ENCODE measurements at places on chromosomes 12 and 14.

GRCh38 chr12:46174919-46175318, 93.9 kb downstream of the SLC38A1 start:
- DNase-seq, result no peak

DNA sequence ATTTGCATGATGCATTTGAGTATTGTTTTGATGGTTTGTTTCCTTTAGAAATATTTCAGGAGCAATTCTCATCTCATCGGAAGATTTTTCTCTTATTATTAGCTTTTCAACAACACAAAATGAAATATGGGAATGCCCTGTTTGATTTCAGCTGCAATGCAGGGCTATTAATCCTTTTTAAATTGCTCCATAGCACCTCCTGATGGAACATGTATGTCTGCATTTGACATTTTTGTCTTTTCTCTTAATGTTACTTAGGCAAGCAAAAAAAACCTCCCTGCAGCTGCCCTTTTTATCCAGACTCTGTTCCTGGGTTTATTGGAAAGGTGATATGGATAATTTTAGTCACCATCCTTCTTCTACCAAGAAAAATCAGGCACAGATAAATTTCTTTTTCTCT, 895.8 kb downstream of the RPS29 start:
- no peak for DNase-seq

GRCh38 chr12:50505675-50506530, 1.1 kb downstream of the DIP2B start:
- no peak for DNase-seq

DNA sequence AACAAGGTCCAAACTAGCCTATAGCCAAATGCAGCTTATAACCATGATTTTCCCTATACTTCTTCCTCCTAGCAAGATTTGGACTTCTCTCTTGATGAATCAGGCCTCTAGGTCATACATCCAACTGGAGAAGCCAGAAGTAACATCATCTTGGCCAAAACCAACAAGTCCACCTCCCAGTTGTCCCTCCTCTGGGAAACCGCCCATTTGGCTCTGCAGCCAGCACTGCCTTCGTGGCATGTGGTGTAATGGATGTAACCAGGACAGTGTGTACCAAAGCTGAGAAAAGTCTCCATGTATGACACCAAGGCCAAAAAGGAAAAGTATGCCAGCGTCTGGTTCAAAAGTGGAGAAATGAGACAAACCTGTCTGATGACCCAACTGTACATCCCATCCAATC, 59.3 kb upstream of the VASH1 start:
- DNase-seq, result no peak

DNA sequence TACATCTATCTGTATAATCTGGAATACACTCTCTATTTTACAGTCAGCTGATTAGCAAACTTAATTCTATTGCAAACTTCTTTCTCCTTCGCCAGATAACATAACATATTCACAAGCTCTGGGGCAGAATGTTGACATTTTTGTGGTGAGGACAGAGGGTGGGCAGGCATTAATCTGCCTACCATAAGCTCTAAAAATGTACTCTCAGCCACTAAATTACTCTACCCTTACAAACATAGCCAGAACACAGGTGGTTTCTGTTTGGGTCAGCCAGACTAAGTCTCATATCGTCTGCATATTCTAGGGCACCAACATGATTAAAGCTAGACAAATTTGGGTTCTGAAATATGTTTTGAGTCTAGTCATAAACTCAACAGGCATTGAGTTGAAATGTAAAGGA, 90.1 kb downstream of the SLC6A15 start:
- DNase-seq, result no peak

- DNase-seq, result no peak
Observed at GRCh38 chr12:126369487-126370463, 1304.5 kb downstream of the AACS start.

GRCh38 chr12:129540249-129540648, 363.6 kb downstream of the TMEM132D start:
- DNase-seq, result no peak

DNA sequence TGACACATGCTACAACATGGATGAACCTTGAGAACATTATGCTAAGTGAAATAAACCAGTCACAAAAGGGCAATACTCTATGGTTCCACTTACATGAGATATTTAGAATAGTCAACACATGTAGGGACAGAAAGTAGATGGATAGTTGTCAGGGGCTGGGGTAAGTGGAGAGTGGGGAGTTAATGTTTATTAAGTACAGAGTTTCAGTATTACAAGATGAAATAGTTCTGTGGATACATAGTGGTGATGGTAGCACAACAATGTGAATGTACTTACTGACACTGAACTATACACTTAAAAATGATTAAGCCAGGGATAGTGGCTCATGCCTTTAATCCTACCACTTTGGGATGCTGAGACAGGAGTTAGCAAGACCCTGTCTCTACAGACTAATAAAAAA, 8.7 kb downstream of the NUP107 start:
- DNase-seq, result no peak

DNA sequence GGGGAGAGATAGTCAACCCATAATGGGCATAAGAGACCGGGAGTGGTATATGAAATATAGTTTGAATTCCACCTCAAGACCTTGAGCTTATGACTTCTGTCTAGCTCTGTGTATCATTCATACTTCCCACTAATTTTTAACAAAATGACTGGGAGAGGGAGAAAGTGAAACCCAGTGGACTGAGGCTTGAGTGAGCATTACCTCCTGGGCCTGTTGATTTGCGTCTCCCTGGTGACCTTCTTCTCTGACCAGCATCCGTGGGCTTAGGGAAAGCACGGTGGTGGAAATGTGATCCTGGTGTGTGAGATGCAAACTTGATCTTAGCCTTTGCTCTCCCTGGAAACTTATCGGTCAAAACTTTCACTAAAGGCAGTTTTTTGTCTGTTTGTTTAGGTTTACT, 207.9 kb upstream of the BCL2L14 start:
- DNase-seq, result no peak

DNA sequence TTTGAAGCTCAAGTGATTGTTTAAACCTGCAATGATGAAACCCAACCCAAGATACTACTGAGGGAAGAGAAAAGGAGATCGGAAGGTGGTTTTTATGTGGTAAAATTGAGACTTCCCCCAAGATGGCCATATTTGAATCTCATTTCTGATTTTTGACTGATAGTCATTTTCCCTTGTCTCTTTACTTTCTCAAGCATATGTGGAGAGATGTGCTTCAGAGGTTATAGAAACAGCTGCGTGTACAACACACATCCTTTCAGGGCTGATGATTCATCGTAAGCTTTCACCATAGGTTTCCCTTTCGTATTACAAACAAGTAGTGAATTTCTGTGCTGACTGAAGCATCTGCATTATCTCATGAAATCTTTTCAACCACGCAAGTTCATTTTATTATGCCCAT, 276.2 kb downstream of the EMP1 start:
- DNase-seq, result no peak

GRCh38 chr12:93137656-93138612, 208.8 kb upstream of the EEA1 start:
- DNase-seq, result no peak

DNA sequence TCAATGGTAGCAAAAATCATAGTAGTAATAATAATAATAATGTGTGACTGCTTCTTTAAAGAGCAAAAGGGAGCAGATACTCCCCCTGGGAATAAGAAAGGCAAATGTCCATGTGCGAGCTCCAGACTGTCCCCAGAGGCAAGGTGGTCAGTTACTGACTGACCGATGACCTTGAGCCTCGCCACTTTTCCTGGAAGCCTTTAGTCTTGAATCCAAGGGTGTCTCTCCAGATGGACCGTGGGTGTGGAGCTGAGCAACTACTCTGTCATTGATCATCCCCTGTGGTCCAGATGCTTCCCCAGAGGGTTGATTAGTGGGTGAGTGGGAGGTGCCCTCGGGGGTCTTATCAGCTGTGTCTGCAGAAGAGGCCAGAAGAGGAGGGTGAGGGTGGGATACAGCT, 418.5 kb upstream of the TBX3 start:
- DNase-seq, result no peak

DNA sequence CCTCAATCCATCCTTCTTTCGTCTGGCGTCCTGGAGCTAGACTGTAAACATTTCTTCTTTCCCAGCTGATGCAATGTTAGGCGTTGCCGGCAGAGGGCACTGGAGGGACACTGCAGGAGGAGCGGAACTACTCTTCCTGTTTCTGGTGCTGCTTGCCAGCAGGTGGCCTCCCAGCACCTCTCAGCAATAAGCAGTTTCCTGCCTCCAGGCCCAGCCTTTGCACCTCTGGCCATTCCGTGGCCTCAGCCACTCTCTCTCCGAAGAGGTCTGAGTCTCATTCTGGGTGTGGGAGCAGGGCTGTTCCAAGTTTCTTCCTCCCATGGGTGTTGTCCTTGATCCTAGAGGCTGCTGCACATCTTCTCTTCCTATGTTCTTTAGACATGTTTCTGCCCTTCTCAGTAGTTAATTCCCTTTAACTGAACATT, 7.5 kb upstream of the ASPG start:
- peak; percentile 70 for DNase-seq

DNA sequence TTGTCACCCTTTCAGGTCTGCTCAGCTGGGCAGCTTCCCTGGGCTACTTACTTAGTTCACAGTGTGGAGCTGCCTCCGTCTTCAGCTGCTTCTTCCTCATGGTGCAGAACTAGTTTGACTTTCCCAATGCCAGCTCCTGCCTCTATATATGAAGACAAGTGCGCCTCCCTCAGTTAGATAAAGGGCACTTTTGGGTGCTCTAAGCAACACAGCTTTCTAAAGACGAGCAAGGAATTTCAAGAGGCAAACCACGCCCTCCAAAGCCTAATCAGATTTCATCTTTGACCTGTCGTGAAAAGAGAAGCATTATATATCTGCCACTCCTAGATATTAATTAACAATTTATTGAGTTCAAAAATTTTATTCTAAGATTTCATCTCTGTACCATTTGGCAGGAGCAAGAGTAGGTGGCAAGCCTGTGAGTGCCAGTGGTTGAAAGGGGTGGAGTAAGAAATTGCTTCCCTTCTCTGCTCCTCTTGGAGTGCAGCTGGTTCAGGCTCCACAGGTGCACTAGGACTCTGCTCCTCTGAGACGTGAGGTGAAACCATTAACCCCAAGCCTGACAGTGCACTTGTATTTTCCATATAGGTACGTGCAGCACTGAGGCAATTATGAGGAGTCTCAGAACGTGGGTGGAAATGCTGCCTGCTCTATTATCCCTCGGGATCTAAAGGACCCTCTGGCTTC, 2.1 kb upstream of the SLC11A2 start:
- no peak for DNase-seq

GRCh38 chr12:75553398-75553797, 42.0 kb upstream of the KRR1 start:
- no peak for DNase-seq

DNA sequence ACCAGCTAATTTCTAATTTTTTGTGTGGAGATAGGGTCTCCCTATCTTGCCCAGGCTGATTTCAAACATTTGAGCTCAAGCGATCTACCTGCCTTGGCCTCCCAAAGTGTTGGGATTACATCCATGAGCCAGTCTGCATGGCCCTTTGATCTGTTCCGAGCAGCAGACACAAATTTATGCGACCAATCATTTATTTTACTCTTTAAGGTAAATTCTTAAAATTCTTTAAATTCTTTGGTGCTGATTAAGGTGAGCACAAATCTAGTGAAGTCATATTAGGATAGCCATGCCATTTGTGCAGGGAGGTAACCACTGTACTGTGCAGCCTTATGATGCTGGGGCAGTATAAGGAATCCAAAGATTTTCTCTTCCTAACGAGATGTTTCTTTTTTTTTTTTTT, 135.7 kb downstream of the SRGAP1 start:
- no peak for DNase-seq

GRCh38 chr12:53960187-53961024, 5.7 kb downstream of the HOXC12 start:
- DNase-seq, result no peak

- DNase-seq, result peak; percentile 47
Observed at GRCh38 chr12:52566847-52567291, 6.8 kb downstream of the KRT74 start.

GRCh38 chr12:1592444-1593173, 1.8 kb downstream of the FBXL14 start:
- DNase-seq, result no peak

DNA sequence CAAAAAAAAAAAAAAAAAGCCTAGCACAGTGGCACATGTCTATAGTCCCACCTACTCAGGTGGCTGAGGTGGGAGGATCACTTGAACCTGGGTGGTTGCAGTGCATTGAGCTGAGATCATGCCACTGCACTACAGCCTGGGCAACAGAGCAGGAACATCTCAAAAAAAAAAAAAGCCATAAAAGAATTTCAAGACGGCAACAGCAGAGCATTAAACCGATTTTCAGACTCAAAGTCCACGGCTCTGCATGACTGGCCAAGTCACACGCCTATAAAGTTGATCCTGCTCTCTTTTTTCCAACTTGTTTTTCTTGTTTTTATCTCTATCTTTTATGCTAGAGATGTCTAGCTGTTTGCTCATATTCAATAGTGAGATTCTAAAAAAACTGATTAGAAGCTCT, 45.3 kb downstream of the FBXO34 start:
- DNase-seq, result no peak

DNA sequence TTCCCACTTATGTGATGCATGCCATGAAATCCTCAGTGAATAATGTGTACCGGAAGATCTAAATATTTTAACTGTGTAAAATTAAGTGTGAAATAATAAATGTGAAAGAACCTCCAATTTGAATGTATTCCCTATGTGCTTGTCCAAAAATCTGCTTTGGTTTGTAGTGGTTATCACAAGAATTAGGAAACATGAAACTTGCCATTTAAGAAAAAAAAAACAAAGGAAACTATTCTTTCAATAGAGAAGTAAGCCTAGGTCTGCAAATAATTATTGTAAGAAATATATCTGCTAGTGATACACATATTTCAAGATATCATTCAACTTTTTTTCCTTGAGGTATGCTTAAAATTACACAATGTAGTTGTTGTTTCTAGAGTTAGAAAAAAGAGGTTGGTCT, 500.4 kb downstream of the SLC6A15 start:
- no peak for DNase-seq

- no peak for DNase-seq
Observed at GRCh38 chr12:124930586-124930985, 16.1 kb upstream of the UBC start.

DNA sequence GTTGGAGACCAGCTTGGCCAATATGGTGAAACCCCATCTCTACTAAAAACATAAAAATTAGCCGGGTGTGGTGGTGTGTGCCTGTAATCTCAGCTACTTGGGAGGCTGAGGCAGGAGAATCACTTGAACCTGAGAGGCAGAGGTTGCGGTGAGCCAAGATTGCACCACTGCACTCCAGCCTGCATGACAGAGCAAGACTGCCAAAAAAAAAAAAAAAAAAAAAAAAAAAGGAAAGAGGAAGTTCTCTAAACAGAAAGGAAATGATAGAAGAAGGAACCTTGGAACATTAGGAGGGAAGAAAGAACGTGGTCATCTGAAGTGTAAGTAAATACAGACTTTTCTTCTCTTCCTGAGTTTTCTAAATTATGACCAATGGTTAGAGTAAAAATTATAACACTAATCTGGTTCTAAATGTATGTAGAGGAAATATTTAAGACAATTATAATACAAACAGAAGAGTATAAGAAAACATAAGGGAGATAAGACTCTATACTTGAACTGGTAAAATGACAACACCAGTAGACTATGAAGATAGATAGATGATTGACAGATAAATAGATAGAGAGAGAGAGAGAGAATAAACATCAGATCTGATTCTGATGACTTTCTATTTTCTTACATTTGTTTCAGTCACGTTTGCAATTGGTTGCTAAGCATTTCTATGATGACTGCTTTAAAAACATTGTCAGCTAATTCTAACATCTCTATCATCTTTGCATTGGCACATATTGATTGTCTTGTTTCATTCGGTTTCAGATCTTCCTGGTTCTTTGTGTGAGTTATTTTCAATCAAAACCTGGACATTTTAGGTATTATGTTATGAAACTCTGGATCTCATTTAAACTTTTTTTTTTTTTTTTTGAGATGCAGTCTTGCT, 12.9 kb upstream of the CORO1C start:
- DNase-seq, result no peak

GRCh38 chr12:53090554-53090953, 6.9 kb upstream of the IGFBP6 start:
- no peak for DNase-seq

All from stimulated activated CD8-positive, alpha-beta memory T cell treated with anti-CD3 and anti-CD28 coated beads, Interleukin-4, amount 100 ng/mL, for 4 hours (primary cell).